T-helper 9 cell (primary cell): ENCODE measurements at places on chromosomes 12 and 14.

GRCh38 chr12:9763025-9763424, 2.3 kb upstream of the CD69 start:
- no peak for DNase-seq

DNA sequence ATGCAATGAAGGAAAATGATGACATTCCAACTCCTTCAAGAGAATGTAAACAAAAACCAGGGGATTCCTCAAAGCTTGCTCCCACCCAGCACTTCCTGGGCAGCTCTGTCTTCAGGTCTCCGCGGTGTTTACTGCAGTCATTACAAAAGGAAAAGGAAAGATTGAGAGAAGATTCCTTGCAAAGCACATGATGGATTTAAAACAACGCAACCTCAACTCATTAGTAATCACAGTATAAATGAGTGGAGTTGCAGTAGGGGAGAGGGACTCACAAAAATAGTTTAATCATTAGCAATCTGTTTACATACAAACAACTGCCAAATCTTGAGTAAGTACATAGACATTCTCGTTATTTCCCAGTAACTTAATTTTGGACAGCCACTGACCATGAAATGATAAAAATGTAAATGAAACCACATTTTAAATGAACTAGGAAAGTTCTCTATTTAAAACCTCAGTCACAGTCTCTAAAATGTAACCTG, 49.7 kb upstream of the OVCH1 start:
- DNase-seq = no peak

DNA sequence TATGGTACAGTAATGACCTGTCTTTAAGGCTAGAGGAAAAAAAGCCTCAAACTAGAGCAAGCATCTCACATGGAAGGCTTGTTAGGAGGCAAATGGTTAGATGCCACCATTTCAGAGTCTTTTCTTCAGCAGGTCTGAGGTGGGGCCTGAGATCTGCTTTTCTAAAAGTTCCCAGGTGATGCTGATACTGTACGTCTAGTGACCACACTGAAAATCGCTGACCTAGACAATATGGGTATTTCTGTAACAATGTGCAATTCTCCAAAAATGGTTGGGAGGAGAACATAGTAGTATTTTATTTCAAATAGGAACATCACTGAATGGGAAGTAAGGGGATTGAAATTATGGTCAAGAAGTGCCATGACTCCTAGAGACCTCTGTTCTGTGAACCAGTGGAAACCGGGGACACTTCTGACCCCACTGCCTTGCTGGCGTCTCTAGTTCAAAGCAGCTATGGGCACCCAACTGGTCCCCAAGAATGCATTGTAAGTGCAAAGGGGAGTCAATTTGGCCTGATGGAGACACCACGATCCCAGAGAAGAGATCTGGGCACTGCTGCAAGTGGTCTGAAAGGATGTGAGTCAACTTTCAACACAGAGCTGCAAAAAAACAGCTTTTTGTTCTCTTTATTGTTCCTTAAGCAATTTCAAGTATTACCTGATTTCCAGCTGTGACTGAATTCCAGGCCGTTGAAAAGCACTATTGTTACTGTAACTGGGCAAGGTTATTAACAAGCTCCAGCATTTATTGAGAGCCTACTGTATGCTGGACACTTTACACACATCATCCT, 54.4 kb upstream of the PLEKHG7 start:
- no peak for DNase-seq

- no peak for DNase-seq
Measured at GRCh38 chr12:79114896-79115295, 250.3 kb downstream of the SYT1 start.

DNA sequence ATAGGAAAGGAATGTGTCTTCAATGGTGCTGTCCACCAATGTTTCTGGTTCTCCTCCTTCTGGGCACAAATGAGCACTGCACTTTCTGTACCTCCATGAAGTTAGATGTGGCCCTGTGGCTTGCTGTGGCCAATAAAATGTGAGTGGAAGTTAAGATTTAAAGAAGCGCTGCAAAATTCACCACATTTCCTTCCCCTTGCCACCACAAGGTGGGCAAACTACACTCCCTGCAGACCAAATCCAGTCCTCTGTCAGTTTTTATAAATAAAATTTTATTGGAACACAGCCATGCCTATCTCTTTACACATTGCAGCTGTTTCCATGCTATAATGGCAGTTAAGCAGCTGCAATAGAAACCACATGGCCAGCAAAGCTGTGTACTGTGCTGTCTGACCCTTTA, 141.4 kb upstream of the TMPO start:
- no peak for DNase-seq

- no peak for DNase-seq
Measured at GRCh38 chr14:102523569-102524450, 14.2 kb upstream of the ANKRD9 start.

DNA sequence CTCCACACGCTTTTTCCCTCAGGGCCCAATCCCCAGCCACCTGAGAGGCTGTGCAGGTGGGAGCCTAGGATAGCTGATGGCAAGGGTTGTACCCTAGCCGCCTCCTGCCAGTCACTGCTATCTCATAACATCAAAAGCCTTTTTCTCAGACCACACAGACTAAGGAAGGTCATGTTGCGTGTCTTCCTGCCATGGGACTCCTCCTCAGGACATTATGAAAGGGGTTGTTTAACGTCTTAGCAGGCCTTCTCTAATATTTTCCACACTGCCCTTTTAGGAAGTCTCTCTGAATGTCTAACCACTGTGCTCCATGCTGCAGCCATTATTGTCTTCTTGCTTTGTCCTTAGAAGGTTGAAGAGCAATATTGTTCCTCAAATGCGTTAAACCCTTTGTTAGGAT, 7.6 kb upstream of the SMUG1 start:
- no peak for DNase-seq

GRCh38 chr14:104439625-104440024, 139.9 kb upstream of the C14orf180 start:
- DNase-seq = no peak

DNA sequence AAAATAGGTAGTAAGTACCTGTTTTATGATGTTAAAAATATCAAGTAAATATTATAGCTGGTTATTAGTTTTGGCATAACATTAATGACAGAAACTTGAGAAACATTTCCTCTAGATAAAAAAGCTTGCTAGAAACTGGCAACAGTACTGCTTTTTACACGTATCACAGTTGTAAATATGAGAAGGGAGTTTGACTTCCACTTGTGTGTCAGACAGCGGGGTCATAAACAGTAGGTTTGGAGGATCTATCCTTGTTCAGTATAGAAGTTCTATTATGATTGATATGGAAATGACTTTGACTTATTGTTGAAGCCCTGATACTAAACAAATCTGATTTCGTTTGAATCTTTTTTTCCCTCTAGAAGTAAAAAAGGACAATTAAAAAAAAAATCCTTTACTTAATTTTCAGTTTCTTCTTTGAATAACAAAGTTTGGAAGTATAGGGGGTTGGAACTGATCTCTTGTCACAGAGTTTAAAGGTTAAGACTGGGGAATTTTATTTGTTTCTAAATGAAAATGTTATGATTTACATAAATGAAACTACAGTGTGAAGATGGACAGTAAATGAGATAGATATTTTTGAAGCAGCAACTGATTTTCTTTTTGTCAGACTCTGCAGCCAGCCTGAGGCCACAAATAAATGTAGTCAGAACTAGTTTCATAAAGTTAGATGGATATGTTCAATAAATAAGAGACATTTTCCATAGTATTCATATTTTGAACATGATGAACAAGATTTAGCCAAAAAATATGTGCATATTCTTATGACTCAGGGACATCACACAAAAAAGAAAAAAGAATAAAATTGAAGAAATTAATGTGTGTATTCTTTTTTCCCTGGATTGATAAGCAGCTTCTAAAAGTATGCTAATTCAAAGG, 50.1 kb downstream of the WNK1 start:
- DNase-seq = no peak

- no peak for DNase-seq
Measured at GRCh38 chr14:61494018-61494417, 172.6 kb downstream of the PRKCH start.

GRCh38 chr12:54341378-54342300, 16.7 kb downstream of the COPZ1 start:
- no peak for DNase-seq

- no peak for DNase-seq
Measured at GRCh38 chr12:5520037-5520436, 88.1 kb downstream of the NTF3 start.

- DNase-seq = no peak
Measured at GRCh38 chr12:67145692-67146091, 123.5 kb upstream of the CAND1 start.

- DNase-seq = no peak
Measured at GRCh38 chr12:2432856-2433255, 361.9 kb upstream of the FKBP4 start.

DNA sequence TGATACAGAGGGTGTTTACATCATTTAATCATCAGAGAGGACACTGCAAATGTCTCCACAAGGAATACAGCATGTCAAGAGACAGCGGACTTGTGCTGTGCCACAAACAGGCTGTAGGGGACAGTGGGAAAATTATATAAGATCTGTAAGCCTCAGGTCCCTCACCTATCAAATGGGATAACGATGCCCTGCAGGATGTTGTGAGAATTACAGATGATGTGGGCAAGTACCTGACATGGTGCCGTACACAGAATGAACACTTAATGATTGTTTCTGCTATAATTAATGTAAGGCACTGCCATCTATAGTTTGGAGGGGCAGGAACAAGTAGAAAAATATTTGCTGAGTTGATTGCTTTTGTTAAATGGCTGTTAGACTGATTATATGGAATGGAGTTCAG, 81.9 kb upstream of the GTF2A1 start:
- no peak for DNase-seq

DNA sequence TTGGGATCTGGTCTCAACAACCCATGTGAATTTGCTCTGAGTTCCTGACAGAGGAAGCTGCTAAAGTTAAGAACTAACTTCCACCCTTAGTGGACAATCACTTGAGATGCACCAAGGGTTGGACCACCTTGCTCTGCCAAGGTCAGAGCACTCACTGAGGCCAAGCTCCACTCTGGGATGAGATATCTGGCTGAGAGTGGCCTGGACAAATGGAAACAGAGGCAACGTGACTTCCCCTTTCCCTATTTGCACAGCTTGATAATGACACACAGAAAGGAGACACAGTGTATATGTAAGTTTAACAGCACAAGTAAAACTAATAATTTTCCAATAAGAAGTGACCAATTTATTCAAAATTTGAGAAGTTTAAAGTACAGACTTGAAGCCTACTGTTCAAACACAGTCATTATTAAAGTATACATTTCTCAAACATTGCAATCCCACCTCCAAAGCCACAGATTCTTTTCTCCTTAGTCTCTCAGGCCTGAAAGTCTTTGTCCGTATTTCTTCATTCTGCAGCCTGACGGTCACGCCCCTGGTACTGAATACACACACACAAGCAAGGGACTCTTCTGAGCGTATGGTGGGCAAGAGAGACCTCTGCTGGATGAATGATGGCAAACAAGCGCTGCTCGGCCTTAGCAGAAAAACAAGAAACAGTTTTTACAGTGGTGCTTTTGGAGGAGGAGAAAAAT, 28.6 kb downstream of the TMEM30B start:
- DNase-seq = peak; percentile 35
